Mammary epithelial cell (primary cell): ENCODE measurements at places on chromosomes 12 and 14. TPM values are rescaled to one million over a fixed set of nuclear protein-coding genes. Genes with fewer than 3 reads are reported as not detected.
A peak's percentile ranks its signal among the peaks of the same experiment; 100 is the strongest.

FAM222A gene
- 0.71 TPM for polyA plus RNA-seq

GRCh38 chr12:132267873-132268272, 61.5 kb downstream of the GALNT9 start:
- no peak for DNase-seq

- no peak for DNase-seq
Measured at GRCh38 chr12:13253966-13254760, 57.6 kb downstream of the EMP1 start.

- no peak for DNase-seq
Measured at GRCh38 chr12:94460616-94460959, 921 bp upstream of the CEP83 start.

DNA sequence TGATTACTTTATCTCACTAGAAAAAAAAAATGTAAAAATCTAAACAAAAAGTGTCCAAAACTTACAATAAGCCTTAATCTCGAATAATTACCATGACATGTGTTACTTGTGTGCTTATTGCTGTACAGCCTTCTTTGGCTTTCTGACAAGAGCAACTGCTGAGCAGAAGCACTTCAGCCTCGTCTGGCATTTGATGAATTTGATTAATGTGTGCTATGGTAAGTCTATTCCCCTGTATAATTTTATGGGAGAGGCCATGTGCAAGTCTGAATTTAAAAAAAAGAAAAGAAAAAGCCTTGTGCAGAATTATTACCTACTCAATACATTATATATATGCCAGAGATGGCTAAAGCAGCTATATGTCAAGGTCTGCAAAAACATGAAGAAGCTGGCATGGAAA, 113.9 kb downstream of the AEBP2 start:
- DNase-seq = no peak

- no peak for DNase-seq
Measured at GRCh38 chr14:43147485-43147884, 1359.6 kb downstream of the FSCB start.

DNA sequence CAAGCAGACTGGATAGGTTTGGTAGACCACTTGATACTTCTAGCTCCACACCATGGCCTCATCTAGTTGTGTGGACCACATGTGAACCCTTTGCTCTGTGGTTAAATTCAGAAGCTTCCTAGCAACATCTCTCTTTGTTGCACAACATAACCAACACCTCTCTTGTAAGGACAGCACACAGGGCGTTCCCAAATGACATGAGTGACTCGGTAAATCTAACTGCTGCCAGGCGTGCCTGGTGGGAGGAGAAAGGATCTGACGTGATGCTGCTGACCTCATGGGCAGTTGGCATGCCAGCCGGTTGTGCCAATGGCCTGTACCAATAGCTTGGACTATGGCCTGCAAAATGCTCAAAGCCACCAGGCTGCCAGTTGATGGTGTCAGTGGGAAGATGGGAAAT, 93.8 kb downstream of the CPSF2 start:
- DNase-seq = peak; percentile 2

TMEM30B gene
- polyA plus RNA-seq = 20.1 TPM

GRCh38 chr14:68795597-68796417, 2.9 kb upstream of the ZFP36L1 start:
- DNase-seq = peak; percentile 85

DNA sequence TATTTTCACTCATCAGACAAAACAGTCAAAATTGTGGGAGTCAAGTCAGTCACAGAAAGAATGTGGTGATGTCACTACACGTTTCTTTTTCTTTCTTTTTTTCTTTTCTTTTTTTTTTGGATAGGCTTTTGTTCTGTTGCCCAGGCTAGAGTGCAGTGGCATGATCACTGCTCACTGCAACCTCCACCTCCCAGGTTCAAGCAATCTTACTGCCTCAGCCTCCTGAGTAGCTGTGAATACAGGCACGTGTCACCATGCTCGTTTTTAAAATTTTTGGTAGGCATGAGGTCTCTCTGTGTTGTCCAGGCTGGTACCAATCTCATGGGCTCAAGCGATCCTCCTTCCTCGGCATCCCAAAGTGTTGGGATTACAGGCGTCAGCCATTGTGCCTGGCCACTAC, 2.3 kb downstream of the CLECL1 start:
- no peak for DNase-seq

DNA sequence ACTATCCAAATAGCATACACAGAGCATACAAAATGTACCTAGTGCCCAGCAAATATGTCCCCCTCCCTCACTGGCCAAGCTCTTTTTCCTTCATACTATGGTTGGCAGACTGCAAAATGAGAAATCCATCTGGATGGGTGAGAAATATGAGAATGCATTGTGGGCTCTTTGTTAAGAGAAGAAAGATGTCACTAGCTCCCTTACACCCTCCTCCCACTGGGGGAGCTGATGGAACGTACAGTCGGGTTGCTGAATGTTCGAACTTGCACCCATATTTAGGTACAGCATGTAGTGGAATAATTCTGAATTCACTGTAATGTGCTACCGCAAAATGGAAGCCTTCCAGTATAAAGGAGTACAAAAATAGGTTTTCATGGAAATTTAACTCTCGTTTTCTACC, 377.4 kb downstream of the GRIN2B start:
- DNase-seq = no peak

DNA sequence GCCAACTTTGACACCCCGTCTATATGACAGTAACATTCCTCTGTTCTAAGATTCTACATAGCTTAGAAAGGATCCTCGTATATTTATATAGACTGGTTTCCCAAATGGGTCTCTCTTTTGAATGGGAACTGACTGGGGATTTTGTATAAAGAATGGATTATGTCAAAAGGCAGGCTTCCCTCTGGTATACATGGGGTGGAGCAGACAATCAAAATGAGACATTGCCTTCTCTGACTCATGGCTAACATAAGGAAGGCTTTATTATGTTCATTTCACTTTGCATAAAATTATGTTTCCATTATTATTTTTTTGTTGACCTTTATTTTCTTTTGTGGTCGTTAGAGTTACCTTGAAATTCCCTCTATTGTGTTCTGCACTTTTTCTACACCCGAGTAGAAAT, 211.1 kb downstream of the ALG10B start:
- peak; percentile 21 for DNase-seq

- no peak for DNase-seq
Measured at GRCh38 chr12:57012600-57013465, 3.5 kb downstream of the TAC3 start.

GRCh38 chr12:52266514-52266913, 7.9 kb upstream of the KRT86 start:
- DNase-seq = no peak

PTPN6 gene
- 16.4 TPM for polyA plus RNA-seq

DNA sequence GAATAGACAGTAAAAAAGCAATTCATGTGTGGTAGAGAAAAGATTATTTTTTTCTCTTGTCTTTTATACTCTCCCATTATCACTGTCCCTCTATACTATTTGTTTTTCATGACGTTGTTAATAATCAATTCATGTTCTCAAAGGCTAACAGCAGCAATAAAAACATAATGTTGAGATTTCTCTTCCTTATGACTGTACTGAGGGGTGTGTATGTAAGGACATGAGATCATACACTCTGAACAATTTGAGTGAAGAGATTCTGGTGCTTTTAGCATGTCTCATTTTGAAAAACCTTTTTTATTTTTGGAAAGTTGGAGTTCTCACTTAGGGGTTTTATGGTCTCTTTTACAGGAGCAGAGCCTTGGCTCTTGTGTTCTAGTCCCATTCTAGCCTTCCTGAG, 3.8 kb upstream of the TSPAN8 start:
- DNase-seq = no peak

DNA sequence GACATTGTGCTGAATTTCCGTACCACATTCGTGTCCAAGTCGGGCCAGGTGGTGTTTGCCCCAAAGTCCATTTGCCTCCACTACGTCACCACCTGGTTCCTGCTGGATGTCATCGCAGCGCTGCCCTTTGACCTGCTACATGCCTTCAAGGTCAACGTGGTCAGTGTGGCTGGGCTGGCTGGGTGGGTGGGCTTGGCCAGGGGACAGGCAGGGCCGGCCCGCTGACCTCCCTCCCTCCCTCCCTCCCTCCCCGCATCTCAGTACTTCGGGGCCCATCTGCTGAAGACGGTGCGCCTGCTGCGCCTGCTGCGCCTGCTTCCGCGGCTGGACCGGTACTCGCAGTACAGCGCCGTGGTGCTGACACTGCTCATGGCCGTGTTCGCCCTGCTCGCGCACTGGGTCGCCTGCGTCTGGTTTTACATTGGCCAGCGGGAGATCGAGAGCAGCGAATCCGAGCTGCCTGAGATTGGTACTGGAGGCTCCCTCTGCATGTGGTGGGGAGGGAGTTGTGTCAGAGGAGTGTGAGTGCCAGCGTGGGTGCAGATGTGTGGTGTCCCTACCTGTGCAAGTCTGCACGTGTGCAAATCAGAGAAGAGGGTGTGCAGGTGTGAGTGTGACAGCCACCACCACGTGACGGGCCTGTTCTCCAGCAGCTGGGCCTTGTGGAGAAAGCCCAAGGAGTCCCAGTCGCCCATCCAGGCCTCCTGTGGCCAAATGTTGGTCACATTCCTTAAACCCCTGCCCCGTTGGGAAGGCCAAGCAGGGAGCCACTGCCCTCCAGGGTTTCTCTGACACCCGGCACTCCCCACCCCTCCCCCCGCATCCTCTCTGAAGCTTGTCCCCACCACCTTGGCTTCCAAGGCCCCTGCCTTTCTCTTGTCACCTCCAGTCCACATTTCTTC, 5.3 kb downstream of the KCNH3 start:
- DNase-seq = no peak
